Naive thymus-derived CD8-positive, alpha-beta T cell (primary cell): ENCODE measurements at places on chromosomes 6 and 20. TPM values are rescaled to one million over a fixed set of nuclear protein-coding genes. Genes with fewer than 3 reads are reported as not detected.

The FRK gene
- 0.08 TPM for total RNA-seq

The TGM2 gene
- total RNA-seq, result not detected

The ADTRP gene
- total RNA-seq, result 7.4 TPM

The SYTL3 gene
- 11.1 TPM for total RNA-seq

The POPDC3 gene
- total RNA-seq, result not detected

The RAB22A gene
- 23.3 TPM for total RNA-seq

DNA sequence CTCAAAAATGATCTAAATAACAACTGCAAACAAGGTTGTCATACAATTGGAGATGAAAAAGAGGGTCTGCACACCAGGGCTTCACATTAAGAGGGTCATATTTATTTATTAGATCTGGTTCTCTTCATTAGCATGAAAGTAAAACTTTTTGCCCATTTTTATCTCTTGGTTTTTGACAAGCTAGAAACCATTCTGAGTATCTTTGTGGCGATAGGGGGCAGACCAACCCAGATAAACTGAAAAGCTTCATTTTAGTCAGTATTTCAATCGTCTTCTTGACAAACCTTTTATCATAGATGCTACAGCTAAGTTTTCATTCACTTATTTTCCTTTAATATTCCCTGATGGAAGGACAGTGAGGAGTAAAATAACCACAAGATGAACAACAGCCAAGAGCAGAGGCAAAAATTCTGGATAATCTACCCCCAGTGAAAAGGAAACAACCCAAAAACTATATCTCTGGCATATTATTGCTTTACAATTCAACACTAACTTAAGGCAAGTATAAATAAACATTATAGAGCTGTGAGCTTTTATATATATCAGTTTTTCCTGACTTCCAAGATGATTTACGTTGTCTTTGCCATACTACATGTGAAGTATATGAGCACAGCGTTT lies 45.2 kb downstream of the THEMIS start:
- DNase-seq, result peak; percentile 64

- DNase-seq, result no peak
Measured at GRCh38 chr6:105833959-105834947, 251.9 kb upstream of the PRDM1 start.

DNA sequence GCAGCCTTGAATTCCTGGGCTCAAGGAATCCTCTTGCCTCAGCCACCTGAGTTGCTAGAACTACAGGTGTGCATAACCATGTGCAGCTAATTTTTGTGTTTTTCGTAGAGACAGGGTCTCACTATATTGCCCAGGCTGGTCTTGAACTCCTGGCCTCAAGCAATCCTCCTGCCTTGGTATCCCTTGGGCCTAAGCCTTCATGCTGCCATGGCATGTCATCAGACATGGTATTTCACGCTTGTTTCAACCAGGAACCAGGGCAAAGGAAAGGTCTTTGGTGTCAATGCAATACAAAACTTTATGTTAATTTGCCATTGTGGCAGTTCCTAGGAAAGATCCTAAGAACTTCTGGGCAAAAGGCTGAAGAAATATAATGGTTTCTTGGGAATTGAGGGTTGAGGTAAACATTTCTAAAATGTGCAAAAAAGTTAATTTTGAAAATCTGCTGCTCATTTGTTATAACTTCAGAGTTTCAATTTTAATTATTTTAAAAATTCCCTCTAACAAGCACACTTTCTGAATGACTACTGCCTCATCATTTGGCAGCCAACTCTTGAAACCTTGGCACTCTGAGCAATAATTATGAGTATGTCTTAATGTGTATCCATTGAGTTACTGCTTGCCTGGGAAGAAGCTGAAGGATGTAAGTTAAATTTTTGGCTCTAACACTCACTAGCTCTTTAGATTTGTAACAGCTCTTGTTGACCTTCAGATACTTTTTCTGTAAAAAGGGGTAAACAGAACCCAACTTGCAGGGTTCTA lies 154.1 kb downstream of the GJA10 start:
- no peak for DNase-seq

- no peak for DNase-seq
Measured at GRCh38 chr6:104207635-104208034, 652.1 kb downstream of the HACE1 start.

- no peak for DNase-seq
Measured at GRCh38 chr6:45633272-45633908, 255.7 kb upstream of the SUPT3H start.

DNA sequence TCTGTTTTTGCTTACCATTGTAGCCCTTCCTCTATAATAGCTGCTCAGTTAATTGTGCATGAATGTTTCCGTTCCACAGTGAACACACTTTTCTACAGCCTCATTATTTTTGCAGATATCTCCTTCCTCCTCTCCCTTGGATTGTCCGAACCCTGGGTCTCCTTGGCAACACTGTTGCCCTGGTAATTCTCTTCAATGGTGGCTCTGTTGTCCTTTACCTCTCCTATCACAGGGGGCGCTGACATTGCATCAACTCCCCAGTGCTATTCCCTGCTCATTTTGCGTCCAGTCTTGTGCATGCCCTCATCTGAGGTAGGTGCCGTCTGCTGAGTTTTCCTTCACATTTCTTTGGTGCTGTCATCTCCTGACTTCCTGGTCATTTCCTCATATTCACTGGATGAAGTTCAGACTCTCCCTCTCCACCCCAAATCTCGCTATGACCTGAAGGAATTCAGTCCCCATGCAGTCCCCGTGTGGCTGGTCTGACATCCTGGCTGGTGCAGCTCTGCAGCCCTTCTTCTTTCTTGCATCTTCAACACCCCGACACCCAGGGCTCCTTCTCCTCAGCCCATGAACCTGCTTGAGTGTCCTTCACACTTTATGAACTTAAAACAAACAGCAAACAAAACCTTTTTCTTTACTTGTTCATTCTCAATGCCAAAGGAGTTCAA lies 21.1 kb downstream of the PHACTR2 start:
- no peak for DNase-seq

DNA sequence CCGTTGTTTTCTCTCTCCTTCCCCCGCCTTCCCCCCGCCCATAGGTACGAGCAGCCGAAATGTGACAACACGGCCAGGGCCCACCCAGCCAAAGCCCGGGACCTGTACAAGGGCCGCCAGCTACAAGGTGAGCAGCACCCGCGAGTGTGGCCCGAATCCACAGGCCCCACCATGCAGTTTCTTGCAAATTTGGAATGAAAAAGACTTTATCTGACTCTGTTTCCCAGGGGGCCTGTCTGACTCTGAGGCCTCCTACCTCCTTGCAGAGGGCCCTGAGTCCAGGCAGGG lies 167.1 kb downstream of the SMOC2 start:
- DNase-seq, result no peak

DNA sequence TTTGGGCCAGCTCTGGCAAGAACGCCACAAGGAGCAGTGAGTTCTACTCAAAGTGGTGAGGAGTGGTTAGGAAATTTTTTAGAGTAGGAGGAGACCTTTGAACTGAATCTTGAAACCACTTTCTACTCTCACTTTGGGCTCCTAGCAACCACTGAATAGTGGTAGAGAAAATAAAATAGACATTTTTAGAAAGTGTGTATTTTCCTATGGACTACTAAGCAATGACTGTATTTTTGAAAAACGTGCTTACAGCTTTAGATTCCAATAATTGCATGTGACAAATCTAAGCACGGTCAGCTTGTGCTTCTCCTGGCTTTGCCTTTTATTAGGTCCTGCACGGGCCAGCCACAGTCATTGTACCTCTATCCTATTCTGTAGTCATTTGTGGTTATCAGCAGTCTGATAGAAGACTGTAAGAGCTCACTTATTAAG lies 8.7 kb upstream of the IFNGR1 start:
- DNase-seq, result no peak

- peak; percentile 80 for DNase-seq
Measured at GRCh38 chr20:62804627-62805154, at the start of gene OGFR. OGFR (plus strand) TSS chr20:62804835; CDS start chr20:62804860, 25 bp downstream.

- DNase-seq, result no peak
Measured at GRCh38 chr6:77466451-77467437, 3.5 kb upstream of the HTR1B start.
